ENCODE measurements at places on chromosomes 7 and 10.

DNA sequence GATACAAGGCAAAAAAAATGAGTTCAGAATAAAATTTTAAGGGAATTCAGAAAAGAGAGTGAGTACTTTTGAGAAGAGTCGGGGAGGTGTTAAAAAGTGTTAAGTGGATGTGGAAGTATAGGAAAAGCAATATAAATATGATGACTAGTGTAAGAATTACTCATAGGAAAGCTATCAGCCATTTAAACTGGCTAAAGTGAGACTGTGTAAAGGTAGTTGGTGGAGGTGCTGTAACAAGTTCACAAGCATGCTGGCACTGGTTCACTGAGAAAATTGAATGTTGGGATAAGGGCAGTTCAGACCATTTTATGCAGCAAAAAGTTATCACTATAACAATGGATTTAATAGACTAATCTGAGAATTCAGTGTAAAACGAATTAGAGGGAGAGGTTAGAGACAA, 179.0 kb upstream of the DKK1 start:
- no peak for DNase-seq

DNA sequence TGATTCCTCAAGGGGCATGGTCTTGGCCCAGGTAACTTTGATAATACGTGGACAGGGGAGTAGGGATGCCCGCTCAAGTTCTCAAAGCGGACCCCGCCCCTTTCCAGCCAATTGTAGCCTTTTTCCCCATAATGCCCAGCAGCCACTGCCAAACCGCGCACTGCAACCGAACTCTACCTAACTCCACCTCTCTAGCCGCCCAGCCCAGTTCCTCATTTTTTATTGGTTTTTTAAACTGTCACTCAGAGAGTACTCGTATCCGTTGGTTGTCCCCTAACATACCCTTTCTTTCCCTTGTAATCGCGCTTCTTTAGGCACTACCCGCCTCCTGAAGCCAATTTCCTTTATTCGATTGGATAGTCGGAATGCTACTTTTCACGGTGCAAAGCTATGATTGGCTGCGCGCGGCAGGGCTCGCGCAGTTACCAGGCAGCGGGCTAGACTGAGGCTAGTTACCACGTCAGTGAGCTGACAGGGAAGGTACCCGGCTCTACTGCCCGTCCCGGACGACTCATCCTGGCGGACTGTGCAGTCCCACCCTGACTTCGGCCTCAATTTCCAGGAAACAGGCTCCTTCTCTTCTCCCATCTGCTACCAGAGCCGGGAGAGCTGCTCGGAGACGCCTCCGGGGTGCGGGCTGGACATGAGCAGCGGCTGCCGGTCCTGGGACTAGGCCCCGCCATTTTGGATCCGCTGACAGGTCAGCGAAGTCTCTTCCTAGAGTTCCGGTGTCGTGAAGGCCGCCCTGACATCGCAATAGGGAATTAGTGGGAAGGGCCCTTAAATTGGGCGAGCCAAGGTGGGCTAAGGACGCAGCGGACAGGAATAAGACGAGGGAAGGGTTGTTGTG, at the start of gene GBF1:
Gene GBF1 (plus strand): TSS at position 451 of the 850 bp plus-strand sequence. CDS start 13,407 bp downstream, outside the sequence.
- DNase-seq: peak; percentile 24

GRCh38 chr7:158567153-158567603, 20.4 kb downstream of the PTPRN2 start:
- no peak for DNase-seq

DNA sequence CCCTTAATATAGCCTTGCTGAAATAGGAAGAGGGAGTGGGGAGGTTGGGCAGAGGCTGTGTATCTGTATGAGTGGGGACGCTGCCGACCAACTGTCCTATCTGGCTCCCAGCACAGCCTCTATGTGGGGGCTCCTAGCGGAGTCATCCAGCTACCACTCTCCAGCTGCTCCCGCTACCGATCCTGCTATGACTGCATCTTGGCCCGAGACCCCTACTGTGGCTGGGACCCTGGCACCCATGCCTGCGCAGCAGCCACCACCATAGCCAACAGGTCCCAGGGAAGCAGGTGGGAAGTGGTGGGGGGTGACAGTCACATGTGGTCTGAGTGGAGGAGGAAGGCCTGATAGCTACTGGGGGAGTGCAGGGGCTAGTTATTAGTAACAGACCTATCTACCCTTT, 6.6 kb downstream of the MRPL43 start:
- DNase-seq: no peak

All from cortex of kidney (tissue), 1 donor.